Hypothalamus (tissue), 51 donors: ENCODE measurements at places on chromosomes 11 and 22.

- DNase-seq = no peak
These were observed 20.6 kb downstream of the FLRT1 start for GRCh38 chr11:64056213-64056785.

DNA sequence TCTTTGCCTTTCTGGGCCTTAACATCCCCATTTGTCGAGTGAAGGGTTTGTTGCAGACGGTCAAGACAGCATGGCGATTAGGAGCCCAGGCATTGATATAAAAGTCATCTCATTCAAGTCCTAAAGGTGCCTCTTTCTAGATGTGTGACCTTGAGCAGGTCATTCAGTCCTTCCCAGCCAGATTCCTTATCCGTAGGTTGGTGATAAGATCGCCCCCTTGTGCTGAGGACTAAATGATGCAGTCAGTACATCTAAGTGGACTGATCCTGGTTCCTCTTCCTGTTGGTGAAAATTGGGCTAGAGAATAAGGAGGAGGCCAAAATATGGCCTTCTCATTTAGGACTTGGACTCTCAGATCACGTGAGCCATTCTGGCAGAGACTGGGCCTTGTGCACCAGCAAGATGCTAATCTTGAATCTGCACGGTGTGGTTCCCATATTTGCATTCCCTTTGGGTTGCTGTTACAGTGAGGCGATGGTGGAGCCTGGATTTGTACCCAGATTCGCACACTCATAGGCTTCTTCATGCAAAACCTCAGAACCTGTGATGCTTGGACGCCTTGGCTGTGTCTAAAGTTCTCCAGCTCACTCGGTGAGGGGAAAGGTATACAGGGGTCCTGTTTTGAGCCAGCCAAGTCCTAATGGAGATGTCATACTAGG is 156.8 kb downstream of the MYO18B start:
- no peak for DNase-seq

DNA sequence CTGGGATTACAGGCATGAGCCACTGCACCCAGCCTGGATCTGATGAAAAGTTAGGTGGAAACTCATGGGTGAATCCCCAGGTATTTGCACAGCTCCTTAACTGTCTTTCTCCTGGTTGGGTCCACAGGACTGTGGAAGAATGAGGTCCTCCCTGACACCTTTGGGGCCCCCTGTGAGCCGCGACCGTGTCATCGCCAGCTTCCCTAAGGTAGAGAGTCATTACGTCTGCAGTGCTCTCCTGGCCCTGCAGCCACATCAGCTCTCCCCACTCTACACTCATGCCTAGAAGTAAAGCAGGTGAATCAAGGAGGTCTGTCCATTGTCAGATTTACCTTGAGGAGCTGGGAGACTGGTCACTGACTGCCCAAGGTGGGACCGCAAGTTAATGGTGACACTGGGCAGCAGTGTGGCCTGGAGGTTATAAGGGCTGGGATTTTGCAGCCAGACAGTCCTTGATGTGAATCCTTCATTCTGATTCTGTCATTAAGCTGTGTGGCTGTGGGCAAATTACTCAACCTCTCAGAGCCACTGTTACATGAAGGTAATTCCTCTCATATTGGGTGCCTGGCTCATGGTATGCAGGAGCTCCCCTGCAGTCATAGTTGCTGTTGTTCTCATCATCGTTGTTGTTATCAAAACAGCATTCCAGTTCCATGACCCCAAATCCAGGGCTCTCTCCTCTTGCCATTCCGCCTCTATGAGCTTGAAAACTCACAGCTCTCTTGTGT is 1.4 kb downstream of the RAB36 start:
- no peak for DNase-seq

- no peak for DNase-seq
These were observed 529.8 kb upstream of the CADM1 start for GRCh38 chr11:116033931-116034553.

DNA sequence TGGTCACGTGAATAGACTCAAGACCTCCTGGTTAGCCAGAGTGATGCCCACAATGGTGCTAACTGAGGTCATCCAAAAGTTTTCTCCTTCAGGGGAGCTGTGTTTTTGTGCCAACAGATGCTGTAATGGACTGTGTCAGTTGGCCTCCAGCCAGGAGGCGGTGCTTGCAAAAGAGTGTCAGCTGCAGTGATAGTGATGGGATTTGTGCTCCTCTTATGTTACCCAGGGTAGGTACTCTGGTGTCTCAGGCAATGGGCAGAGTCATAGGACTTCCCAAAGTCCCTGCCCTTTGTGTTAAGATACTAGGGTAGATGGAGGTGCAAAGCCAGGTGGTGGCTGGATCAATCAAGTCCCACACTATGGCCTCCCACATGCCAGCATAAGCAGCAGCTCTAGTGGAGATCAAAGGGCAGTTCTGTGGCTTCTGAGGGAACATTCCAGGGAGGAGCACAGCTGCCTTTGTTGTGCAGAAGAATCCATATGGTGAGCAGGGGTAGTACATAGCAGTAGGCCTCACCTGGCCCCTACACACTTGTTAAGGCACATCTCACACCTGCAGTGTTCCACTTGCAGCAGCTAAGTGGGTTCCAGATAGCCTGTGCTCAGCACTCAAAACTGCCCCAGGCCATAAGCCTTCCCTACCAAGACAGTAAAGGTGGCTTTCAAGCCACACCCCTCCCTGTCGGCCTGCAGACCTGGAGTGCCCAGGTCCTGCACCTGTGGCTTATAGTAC is 9.4 kb upstream of the FANCF start:
- no peak for DNase-seq

- no peak for DNase-seq
These were observed 48.5 kb downstream of the SVIP start for GRCh38 chr11:22780952-22781593.

- no peak for DNase-seq
These were observed 26.5 kb downstream of the DAGLA start for GRCh38 chr11:61706452-61707400.

DNA sequence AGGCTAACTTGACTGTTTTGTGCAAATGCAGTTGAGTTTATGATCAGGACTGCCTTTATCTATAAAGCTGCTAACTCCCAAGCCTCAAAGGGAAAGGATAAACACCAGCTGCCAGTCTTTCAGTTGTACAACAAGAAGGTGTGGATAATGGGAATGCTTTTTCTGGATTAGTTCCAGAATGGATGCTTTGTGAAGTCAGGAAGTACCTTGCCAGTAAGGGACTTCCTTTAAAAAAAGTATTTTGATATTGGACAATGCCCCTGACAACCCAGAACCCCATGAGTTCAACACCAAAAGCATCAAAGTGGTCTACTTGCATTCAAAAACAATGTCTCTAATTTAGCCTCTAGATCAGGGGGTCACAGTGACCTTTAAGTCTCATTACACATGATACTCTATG is 32.0 kb downstream of the OR5A2 start:
- no peak for DNase-seq

DNA sequence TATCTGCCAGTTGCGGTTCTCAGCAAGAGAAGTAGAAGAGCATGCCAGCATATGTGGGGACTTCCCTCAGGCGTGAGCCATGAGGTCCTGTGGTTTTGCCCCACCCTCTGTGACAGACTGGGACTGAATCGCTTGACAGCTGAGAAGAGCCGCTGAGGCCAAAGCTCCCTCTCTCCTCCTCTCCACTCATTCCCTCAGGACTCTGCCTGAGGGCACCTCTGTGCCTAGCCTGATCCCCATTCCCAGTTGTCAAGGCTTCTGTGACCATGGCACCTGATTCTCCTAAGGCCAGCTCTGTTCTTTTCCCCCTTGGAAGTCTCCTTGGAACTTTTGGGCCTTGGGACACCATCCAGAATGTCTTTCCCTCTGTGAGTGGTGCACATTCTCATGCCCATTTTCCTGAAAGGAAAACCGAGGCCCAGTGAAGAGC is 27.0 kb downstream of the ART5 start:
- DNase-seq = peak; percentile 7

DNA sequence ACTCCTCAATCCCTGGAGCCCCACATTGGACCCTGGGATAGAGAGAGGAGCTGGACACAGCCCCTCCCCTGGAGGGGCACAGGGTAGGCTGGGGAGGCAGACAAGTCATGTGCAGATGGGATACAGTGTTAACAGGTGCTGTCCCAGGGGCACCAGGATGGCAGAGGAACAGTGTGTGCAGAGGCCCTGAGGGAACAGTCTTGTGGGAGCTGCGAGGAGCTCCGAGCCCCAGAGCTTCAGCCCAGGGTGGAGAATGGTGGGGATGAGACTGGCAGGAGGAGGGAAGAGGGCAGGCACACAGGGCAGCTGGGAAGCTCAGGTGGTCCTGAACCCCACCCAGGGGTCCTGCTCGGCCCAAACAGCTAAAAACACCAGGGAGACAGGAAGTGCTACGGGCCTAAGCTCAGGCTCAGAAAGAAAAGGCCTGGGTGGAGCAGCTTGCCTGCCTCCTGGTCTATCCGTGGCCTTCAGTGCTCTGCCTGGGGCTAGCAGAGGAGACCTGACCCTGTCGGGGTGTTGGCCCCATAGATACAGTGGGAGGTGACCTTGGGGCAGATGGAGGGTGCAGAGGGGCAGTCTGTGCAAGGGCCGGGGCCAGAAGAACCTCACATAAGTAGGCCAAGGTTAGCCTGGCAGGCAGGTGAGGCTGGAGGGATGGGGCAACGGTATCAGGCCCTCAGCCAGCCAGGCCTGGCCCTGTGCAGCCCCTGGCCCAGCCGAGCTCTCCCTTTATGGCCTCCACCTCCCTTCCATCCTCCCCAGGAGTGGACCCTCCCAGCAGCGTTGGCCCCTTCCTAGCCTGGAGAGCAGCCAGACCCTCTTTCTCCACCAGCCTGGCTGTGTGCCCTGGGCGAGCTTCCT is 15.4 kb downstream of the CAPN5 start:
- no peak for DNase-seq
